Kidney (tissue), 22 donors: ENCODE measurements at places on chromosomes 16 and 17. TPM values are rescaled to one million over a fixed set of nuclear protein-coding genes. Genes with fewer than 3 reads are reported as not detected.

DNA sequence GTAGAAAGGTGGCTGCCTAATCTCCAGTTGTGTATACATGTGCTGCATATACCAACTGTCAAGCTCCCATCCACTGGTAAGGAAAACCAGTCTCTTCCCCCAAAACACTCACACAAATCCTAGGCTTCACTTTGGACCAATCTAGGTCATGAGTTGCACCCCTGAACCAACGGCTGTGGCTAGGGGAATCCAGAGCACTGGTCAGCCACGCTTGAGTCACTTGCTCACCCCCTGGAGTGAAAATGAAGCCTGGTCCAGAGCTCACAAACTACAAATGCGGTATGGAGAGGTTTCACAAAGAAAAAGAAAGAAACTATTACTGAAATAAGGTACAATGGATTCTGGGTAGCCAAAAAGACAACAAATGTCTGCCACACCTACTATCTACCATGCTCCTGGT, 66.1 kb upstream of the NLK start:
- no peak for DNase-seq
- H3K4me1 ChIP-seq, result no peaks in the 10 kb centered on the region
- no peak overlapping the region for H3K4me3 ChIP-seq

- no peaks in the 10 kb centered on the region for H3K36me3 ChIP-seq
- no peak overlapping the region for H3K27ac ChIP-seq
- H3K4me1 ChIP-seq, result no peaks in the 10 kb centered on the region
Measured at GRCh38 chr17:44773140-44773539, 14.4 kb downstream of the ADAM11 start.

- no peaks in the 10 kb centered on the region for H3K27me3 ChIP-seq
- H3K4me1 ChIP-seq, result no peaks in the 10 kb centered on the region
- no peaks in the 10 kb centered on the region for H3K36me3 ChIP-seq
- H3K4me3 ChIP-seq, result peak overlapping the region; percentile 89
Measured at GRCh38 chr17:51261024-51261963, 948 bp downstream of the UTP18 start.

DNA sequence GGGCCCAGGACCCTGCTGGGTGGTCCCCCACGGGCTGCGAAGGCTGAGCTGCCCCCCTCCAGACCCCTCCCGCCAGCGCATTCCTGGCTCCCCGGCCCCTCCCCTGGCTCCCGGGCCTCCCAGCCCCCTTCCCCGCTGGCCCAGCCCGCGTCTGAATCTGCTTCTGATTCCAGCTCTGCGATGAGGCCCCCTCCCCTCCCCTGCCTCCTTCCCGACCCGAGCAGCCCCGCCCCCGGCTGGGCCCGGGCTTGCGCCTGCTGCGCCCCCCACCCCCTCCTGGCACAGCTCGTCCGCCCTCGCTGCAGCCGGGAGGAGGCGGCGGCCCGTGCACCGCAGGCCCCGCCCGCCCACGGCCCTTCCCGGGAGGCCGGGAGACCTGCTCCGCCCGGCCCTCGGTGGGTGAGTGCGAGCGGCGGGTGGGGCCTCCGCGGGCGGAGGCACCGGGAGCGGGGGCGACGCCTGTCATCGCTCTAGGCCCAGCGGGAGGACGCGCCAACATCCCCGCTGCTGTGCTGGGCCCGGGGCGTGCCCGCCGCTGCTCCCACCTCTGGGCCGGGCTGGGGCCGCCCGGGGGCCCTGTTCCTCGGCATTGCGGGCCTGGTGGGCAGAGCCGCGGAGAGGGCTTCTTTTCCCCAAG, at the start of gene NTN3:
NTN3 (plus strand) TSS at position 282 of the 637 bp plus-strand sequence. CDS start 405 bp downstream, outside the sequence.
- no peaks in the 10 kb centered on the region for H3K36me3 ChIP-seq
- DNase-seq, result peak; percentile 93
- H3K27me3 ChIP-seq, result no peaks in the 10 kb centered on the region
- no peaks in the 10 kb centered on the region for H3K4me1 ChIP-seq

DNA sequence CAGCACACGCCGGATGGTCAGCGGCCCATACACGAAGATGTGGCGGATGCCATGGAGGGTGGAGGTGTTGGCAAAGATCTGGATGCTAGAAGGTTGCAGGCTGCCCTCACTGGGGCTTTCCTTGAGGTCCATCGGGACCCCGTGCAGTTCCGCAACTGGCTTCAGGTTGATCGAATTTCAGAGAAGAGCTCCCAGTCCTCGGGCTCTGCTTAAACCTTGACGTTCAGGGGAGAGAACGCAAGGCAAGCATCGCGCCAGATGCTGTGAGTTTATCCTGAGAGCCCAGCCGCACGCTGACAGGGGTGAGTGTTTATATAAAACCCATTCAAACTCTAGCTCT, 98.7 kb upstream of the CCL2 start:
- no peak for DNase-seq
- no peak overlapping the region for H3K27ac ChIP-seq
- H3K27me3 ChIP-seq, result peaks cover 27% of the 10 kb centered on the region
- no peaks in the 10 kb centered on the region for H3K36me3 ChIP-seq
- no peak overlapping the region for H3K4me3 ChIP-seq
- H3K4me1 ChIP-seq, result no peaks in the 10 kb centered on the region

DNA sequence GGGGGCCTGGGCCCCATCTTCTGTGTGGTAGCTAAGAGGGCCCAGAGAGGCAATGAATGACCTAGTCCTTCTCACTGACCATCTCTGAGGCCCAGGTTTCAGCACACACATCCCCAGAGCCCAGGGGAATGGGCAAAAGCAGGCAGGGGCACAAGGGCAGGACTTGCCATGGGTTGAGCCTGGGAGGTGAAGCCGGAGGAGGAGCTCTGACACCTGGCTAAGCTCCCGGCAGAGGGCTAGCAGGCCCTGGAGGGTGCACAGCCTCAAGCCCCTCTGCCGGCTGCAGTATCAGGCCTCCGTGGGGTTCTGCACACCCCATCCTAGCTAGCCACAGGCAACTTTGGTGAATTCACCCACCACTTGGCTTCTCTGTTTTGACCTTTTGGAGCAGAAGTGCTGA, 5.3 kb downstream of the SRCIN1 start:
- H3K4me1 ChIP-seq, result no peaks in the 10 kb centered on the region
- no peak overlapping the region for H3K4me3 ChIP-seq

- no peaks in the 10 kb centered on the region for H3K36me3 ChIP-seq
- H3K27ac ChIP-seq, result peak overlapping the region; percentile 96
- DNase-seq, result peak; percentile 81
- H3K27me3 ChIP-seq, result peaks cover 4% of the 10 kb centered on the region
- peaks cover 6% of the 10 kb centered on the region for H3K4me1 ChIP-seq
Measured at GRCh38 chr17:9645851-9646545, 681 bp downstream of the USP43 start.

DNA sequence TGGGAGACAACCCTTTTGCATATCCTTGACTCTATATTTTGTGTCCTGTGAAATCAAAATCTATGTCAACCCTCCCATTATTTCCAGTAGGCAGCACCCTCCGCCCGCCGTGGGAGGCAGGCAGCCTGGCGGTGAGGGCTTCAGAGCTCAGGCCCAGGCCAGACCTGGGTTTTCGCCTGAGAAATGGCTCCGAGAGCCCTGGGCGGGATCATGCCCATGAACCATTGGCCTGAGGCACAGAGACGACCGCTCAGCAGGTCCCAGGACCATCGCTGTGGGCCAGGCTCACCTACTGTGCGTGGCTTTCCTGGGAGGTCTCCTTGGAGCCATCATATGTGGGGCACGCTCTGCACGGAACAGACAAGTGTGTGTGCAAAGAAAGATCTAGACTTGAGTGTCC, 6.3 kb upstream of the SLC38A8 start:
- no peaks in the 10 kb centered on the region for H3K4me1 ChIP-seq
- peaks cover 13% of the 10 kb centered on the region for H3K36me3 ChIP-seq
- no peak overlapping the region for H3K4me3 ChIP-seq

DNA sequence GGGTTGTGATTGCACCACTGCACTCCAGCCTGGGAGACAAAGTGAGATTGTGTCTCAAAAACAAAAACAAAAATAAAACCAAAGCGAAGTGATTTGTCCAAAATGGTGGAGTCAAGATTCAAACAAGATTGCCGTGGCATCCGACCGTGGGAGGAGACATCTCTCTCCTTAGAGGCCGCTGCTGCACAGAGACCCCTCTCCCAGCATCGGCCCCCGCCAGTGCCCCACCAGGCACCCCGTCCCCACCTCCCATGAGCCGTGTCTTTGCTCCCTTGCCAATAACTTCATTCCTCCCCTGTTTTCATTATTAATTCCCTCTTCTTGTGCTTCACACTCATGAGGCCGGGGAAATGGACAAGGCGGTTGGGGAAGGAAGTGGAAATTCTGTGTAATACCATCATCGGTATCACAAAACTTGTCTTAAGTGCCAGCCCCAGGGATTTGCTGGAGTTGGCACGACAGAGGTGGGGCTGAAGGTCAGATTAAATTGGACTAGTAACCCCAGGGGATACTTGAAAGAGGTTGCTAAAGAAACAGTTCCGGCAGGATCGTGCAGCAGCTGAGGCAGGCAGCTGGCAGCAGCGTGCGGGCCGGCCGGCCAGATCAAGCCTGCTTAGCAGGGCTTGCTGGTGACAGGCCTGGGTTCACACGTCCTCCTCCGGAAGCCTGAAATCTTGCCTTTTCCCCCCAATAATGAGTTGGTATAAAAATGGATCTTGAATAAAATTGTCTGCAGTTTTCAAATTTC, 66.8 kb downstream of the RTN4RL1 start:
- DNase-seq, result peak; percentile 45
- no peak overlapping the region for H3K27ac ChIP-seq
- no peaks in the 10 kb centered on the region for H3K27me3 ChIP-seq
- no peaks in the 10 kb centered on the region for H3K36me3 ChIP-seq
- no peaks in the 10 kb centered on the region for H3K4me1 ChIP-seq

Gene FLCN
- 44.4 TPM for total RNA-seq

Gene OR3A3
- total RNA-seq, result not detected

Gene CACNG1
- total RNA-seq, result not detected

Gene HOXB13
- not detected for total RNA-seq

Gene TMEM204
- total RNA-seq, result 40.9 TPM

Gene RSPRY1
- 32.2 TPM for total RNA-seq

Gene PAQR4
- 5.9 TPM for total RNA-seq

Gene SCIMP
- total RNA-seq, result 7.6 TPM

Gene KCNH6
- 0.57 TPM for total RNA-seq

Gene C1QTNF8
- not detected for total RNA-seq
